ENCODE measurements at places on chromosomes 2 and 18. TPM values are rescaled to one million over a fixed set of nuclear protein-coding genes. Genes with fewer than 3 reads are reported as not detected.

DNA sequence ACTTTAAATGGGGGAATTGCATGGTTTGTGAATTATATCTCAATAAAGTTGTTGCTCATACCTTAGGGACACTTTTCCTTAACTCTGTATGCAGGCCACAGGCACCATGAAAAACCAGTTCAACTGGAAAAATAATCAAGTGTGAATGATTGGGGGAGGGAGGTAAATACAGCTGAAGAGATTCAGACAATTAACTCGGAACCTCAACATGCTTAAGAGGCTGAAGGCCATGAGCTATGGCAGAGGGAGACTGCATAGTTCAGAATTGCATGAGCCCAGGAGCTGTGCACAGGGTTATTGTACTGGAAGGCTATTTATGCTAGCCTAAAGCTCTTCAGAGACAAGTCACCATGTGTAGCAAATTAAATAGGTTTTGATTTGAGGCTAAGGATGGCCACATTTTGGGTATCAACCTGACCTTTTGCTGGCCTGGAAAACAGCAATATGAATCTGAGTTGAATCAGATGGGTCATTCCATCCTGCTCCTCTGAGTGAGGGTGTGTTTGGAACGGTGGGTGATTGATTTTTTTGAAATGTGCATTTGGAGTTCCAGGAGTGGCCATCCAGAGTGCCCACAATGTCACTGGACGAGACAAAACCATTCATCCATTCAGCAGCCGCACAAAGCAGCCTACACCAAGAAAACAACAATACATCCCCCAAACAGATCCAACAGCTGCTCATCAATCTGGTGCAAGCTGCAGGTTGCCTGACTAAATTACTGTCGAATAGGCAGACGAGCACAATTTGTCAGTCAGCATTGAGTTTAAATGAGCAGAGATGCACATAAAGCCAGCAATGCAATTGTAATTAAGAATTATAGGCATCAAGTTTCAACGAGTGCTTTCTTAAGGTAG lies 42.5 kb downstream of the HRH4 start:
- DNase-seq = no peak

The GDF7 gene
- 0.10 TPM for polyA plus RNA-seq

The REG3A gene
- not detected for polyA plus RNA-seq

- no peak for DNase-seq
Observed at GRCh38 chr2:216700088-216700567, 4.8 kb upstream of the IGFBP5 start.

- no peak for DNase-seq
Observed at GRCh38 chr2:191010887-191011885, 2.8 kb downstream of the STAT1 start.

- DNase-seq = no peak
Observed at GRCh38 chr2:99088017-99088416, 53.5 kb upstream of the C2orf15 start.

The CHRNA1 gene
- 0.43 TPM for polyA plus RNA-seq

GRCh38 chr2:30218814-30219213 lies 12.5 kb upstream of the LBH start:
- DNase-seq = no peak

DNA sequence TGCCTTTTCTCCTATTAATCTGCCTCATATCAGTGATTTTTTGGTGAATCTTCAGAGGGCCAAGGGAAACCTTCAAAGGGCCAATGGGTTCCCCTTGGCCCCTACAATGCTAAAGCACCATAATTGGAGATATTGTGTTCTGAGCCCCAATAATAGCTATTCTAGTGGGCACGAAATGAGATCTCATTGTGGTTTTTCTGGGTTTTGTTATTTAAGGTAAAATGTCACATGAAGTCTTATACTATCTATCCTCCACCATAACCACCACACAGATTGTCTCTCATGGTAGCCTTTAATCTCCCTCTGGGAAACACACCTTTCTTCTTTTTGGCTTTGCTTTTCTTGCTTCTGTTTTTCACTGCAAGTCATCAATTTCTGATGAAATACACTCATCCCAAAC lies 152.8 kb downstream of the B3GNT2 start:
- DNase-seq = no peak
